Right renal pelvis (tissue), 4 donors: ENCODE measurements at places on chromosomes 2 and 18. TPM values are rescaled to one million over a fixed set of nuclear protein-coding genes. Genes with fewer than 3 reads are reported as not detected.

- no peak for DNase-seq
Measured at GRCh38 chr2:39542523-39542922, 105.4 kb upstream of the MAP4K3 start.

The FAM237A gene
- not detected for polyA plus RNA-seq

The RANBP2 gene
- polyA plus RNA-seq: 65.8 TPM

The IFIH1 gene
- 8.0 TPM for polyA plus RNA-seq
